Activated CD4-positive, alpha-beta T cell treated with anti-CD3 and anti-CD28 coated beads, Interleukin-2, amount 50 U/mL, for 1 hour (primary cell): ENCODE measurements at places on chromosomes 7 and 10.

- no peak for DNase-seq
These were observed 51.5 kb downstream of the PIP4K2A start for GRCh38 chr10:22662733-22663330.

GRCh38 chr10:48904861-48905260, 34.8 kb downstream of the LRRC18 start:
- DNase-seq, result no peak

DNA sequence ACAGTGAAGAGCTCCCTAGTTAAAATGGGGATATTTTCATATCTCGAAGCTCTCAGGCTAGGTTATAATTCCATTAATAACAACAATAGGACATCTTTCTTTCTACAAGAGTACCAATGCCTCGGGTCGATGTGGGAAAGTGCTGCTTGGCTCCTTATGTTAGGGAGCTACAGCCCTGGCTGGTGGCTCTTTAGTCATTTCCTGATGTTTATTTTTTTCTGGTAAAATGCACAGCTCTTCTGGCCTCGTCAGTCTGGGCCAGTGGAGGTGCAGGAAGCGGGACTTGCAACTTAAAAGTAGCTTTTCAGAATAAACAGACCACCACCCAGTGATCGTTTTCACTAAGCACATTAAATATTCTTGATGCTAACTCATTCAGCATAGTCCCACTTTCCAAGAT, 58.3 kb downstream of the MKX start:
- no peak for DNase-seq

DNA sequence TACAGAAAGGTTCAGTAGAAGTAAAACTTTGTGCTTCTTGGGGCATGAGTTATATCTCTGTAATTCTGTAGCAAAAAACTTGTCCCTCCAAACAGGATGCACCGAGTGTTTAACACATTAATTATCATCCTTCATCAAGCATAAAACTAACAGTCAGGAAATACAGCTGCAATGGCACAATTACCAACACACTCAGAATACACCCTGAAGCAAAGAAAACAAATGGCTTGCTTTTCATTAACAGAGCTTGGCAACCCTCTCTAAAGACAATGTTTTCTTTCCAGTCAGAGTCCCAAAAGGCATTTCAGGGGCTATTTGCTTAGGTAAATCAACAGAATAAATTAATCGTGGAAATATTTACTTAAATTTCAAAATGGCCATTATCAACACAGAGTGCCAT, 107.7 kb downstream of the ICA1 start:
- DNase-seq, result no peak

- DNase-seq, result no peak
These were observed 35.4 kb downstream of the AKR1B15 start for GRCh38 chr7:134584290-134584689.

GRCh38 chr10:6187278-6187677, 15.5 kb upstream of the PFKFB3 start:
- DNase-seq, result no peak

GRCh38 chr7:149664666-149665065, 108.7 kb downstream of the ZNF467 start:
- DNase-seq, result no peak

GRCh38 chr10:78248651-78249464, 215.2 kb downstream of the RPS24 start:
- DNase-seq, result no peak

GRCh38 chr10:127354255-127354654, 157.9 kb upstream of the INSYN2A start:
- DNase-seq, result no peak

DNA sequence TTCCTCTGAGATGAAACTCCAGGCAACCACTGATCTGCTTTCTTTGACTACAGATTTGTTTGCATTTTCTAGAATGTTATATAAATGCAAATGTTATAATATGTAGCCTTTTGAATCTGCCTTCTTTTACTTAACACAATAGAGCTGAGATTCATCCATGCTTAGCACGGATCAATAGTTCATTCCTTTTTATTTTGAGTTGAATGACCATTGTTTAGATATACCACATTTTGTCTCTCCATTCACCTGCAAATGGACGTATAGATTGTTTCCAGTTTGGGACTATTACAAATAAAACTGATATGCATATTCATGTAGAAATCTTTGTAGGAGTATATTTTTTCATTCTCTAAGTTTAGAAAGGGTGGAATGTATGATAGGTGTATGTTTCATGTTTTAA, 57.7 kb downstream of the VPS41 start:
- no peak for DNase-seq

DNA sequence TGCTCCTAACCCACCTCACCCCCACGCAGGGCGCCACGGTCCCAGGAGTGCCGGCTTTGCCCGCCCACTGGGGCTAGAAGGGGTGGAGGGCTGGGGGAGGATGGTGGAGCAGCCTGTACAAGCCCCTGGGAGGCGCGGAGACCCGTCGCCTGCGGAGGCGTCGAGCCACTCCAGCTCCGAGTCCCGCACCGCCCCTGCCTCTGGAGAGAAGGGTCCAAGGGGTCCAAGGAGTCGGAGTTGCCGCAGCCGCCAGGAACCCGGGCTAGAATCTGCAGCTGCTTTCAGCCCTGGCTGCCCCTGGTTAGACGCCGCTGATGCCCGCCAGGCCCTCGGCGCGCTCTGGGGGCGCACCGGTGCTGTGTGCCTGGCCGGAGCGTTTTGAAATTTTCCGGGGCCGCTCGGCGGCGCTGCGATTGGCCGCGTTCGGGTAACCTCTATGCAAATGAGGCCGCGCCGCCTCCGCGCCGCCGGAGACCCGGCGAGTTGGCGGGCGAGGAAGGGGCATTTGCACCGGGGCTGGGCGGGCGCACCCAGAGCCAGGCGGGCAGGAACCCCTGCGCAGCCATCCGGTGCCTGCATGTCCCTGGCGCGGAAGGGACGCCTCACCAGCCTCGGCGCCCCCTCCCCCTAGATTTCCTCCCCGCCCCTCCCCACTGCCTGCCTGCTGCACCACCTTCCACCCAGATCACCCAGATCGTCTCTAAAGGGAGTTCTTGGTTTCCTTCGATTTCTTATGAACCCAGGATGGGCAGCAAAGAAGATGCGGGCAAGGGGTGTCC, at the start of gene HMX2:
TSS of gene HMX2 (plus strand) at position 502 of the 779 bp plus-strand sequence. CDS start at position 745, 243 bp downstream.
- DNase-seq, result peak; percentile 36

- peak; percentile 71 for DNase-seq
These were observed at the start of gene MYO1G for GRCh38 chr7:44978511-44979366. Gene MYO1G (minus strand): TSS chr7:44979015. CDS start chr7:44978961, 54 bp downstream.
